ENCODE measurements at places on chromosomes 5 and 9.

- no peak for DNase-seq
Measured at GRCh38 chr5:125088522-125089105, 342.2 kb upstream of the ZNF608 start.

- DNase-seq = no peak
Measured at GRCh38 chr5:152070591-152070990, 145.9 kb upstream of the GLRA1 start.

DNA sequence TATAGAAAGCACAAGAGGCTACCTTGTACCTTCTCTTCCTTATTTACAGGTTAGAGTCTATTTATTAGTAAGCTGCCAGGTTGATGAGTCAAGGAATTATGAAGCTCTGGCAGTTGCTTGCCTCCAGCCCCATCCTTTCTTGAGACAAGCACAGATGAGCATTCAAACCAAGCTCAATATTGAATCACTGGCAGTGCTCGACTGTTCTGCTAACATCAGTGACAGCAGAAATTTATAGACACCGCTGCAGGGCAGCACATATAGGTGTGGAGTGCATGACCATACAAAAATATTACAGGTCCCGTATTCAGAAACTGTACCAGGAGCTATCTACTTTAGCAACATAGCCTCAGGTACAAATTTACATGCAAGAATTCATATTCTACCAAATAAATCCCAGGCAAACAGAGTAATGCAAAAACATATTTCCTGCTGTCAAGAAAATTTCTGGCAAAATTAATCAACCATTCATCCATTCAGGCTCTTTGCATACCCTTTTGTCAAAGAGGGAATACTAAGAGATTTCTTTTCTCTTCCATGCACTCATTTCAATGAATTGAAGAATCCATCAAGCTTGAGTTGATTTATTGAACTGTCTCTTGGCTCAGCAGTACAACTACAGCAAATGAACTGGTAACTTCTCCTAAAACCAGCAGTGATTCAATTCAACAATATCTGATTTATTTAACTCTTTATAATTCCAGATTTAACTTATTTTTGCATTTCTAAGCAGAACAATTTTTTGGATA lies 26.9 kb upstream of the PCA3 start:
- DNase-seq = no peak

GRCh38 chr9:77455312-77455927 lies 192.7 kb downstream of the GNA14 start:
- DNase-seq = no peak

Measured in fibroblast of the conjunctiva (primary cell).